ENCODE measurements at places on chromosomes 1 and 21.

DNA sequence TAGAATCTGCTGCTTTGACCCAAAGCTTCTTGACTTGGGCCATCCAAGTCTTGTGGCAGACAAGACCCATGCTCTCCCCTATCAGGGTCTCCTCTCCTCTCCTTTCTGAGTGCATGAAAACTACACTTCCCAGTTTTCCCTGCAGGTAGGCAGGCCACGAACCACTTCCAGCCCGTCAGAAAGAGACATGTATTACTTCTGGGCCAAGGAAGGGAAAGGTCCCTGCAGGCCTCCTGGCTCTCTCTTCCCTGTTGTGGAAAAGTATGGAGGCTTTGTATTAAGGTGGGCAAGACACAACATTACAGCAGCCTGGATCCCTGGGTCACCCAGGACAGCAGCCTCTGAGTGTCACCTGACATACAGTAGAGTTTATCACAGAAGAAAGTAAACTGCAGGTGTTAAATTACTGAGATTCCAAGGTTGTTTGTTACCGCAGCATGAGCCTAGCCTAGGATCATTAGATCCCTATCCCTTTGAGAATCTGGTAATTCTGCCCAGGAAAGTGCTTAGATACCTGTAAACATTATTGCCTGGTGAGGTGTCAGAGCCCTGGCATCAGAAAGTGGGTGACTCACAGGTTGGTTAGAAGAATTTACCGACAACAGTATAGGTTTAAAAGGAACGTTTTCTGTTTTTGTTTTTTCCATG lies 717.3 kb downstream of the MATN1 start:
- DNase-seq: no peak

DNA sequence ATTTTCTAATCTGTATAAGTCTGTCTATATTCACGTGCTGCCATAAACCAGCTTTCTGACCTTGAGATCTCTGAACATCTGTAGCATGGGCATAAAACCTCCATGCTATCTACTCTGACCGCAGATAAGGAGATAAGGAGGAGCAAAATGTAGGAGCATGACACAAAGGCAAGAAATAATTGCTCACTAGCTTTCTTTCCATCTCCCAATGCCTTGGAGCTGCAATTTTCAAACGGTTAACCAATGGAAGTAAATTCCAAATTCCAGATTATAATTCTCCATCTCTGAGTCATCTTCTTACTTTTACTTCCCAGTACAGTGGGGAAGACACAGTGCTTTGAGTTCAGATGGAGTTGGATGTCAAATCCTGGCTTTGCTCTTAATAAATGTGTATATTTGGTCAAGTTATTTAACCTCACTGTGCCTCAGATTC lies 41.6 kb downstream of the CD58 start:
- peak; percentile 62 for DNase-seq

- DNase-seq: no peak
Measured at GRCh38 chr1:186662752-186663151, 17.5 kb downstream of the PTGS2 start.

- DNase-seq: no peak
Measured at GRCh38 chr1:195709821-195710220, 898.4 kb downstream of the KCNT2 start.

- DNase-seq: no peak
Measured at GRCh38 chr21:15823486-15824150, 93.8 kb downstream of the USP25 start.

- DNase-seq: no peak
Measured at GRCh38 chr1:198723127-198723526, 84.3 kb downstream of the PTPRC start.

GRCh38 chr1:85692730-85693314 lies 15.4 kb downstream of the ZNHIT6 start:
- peak; percentile 42 for DNase-seq

GRCh38 chr1:68633141-68633919 lies 136.4 kb upstream of the DEPDC1 start:
- no peak for DNase-seq

- DNase-seq: no peak
Measured at GRCh38 chr1:245306628-245307410, 152.0 kb downstream of the KIF26B start.

- no peak for DNase-seq
Measured at GRCh38 chr1:206958144-206958543, 11.9 kb upstream of the PIGR start.

GRCh38 chr1:179167418-179167777 lies 62.1 kb downstream of the ABL2 start:
- DNase-seq: no peak

DNA sequence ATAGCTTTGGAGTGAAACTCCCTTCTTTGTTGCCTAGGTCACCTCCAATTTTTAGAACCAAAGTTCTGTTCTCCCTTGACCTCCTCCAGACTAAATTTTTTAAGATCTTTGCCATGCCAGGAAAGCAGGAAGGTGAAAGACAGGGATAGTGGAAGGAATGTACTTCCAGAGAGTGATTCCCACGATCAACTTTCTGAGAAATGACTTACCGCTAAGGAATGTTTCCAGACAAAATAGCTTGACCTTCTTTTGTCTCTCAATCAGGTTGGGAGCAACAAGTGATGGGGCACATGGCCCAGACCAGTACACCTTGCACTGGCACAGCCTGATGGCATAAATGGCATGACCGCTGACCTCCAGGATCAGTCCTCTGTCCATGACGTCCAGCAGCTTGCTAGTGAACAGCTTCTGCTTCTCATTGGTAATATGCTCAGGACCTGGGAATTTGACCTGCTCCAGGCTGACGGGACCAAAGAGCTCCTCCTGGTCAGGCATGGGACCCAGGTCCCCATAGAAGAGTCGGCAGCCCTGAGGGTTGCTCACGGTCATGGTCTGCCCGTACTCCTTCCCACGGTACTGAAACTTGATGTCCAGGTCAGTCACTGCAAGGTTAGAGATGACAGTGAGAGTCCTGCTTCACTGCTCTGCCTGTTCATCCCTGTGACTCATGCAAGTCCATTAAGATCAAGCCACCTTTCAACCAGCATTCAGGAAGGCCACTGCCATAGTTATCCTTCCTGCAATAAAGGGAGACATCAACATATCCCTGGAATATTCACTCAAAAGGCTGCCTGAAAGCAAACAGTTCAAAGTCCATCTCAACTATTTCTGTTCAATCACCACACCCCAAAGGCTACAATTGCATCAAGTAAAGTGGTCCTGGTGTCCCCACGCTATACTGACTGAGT lies 6.2 kb upstream of the C1orf74 start:
- no peak for DNase-seq

- no peak for DNase-seq
Measured at GRCh38 chr1:12113433-12114339, 50.6 kb downstream of the TNFRSF8 start.

GRCh38 chr1:46687093-46687659 lies 15.5 kb downstream of the TEX38 start:
- no peak for DNase-seq

GRCh38 chr1:9760824-9761223 lies 62.9 kb downstream of the CLSTN1 start:
- DNase-seq: no peak

DNA sequence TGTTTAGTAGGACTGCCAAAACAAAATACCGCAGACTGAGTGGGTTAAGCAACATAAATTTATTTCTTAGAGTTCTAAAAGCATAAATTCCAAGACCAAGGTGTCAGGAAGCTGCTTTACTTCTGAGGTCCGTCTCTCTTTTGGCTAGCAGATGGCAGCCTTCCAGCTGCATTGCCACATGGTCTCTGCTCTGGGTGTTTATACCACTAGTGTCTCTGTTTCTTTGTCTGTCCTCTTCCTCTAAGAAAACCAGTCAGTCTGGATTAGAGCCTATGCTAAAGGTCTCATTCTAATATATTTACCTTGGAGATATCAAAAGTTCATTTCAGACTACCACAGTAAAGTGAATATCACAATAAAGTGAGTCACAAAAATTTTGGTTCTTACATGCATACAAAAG lies 519.8 kb downstream of the COL11A1 start:
- DNase-seq: no peak

DNA sequence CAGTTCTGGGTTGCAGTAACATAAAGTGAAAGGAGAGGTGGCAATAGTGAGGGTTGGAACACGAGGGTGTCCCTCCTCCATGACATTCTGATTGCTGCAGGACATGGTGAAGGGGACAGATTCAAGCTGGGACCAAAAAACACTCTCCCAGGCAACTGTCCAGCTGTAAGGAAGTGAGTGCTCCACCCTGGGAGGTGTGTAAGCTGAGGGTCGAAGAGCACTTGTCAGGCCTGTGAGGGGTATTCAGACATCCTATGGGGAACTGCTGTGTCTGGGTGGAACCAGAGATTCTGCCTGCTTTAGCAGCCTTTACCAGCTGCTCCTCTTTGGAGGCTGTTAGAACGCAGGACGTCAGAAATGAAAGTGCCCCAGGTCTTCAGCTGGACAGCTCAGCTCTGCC lies 212.1 kb downstream of the TRABD2B start:
- DNase-seq: no peak

DNA sequence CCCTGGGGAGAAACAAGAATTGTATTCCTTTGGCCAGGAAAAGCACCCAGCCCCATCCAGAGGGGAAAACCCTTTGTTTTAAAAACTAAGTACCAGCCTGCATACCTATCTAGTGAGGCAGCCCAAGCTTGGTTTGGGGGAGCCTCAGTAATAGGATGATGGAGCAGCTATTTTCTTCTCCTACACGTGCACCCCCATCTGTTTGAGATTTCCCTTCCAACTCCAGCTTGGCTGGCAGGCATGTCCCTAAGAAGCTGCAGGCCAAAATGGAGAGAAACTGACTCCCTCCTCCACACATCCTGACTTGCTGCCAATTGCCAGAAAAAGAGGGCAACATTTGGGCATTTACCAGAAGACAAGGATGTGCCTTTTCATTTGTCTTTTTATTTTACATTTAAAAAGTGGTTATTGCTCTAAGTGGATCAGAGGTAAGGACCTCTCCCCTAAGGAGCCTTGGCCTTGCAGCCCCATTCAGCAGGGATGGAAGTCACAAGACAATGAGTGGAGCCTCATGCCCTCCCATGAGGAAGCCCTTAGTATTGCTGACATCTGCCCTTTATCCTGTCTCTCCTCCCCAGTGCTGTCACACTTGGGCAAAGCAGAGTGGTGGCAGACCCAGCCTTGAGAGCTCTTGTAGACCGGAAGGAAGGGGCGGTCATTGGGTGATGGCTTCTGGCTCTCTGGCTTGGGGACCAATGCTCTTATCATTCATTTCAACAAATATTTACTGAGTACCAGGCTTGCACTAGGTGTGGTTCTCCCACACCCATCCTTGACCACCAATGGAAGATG lies 8.6 kb downstream of the FNDC5 start:
- no peak for DNase-seq

- DNase-seq: no peak
Measured at GRCh38 chr1:70528590-70529333, 117.7 kb downstream of the CTH start.

- no peak for DNase-seq
Measured at GRCh38 chr1:99768524-99769245, 2.2 kb upstream of the FRRS1 start.

- no peak for DNase-seq
Measured at GRCh38 chr1:233543338-233544255, 70.3 kb upstream of the KCNK1 start.

DNA sequence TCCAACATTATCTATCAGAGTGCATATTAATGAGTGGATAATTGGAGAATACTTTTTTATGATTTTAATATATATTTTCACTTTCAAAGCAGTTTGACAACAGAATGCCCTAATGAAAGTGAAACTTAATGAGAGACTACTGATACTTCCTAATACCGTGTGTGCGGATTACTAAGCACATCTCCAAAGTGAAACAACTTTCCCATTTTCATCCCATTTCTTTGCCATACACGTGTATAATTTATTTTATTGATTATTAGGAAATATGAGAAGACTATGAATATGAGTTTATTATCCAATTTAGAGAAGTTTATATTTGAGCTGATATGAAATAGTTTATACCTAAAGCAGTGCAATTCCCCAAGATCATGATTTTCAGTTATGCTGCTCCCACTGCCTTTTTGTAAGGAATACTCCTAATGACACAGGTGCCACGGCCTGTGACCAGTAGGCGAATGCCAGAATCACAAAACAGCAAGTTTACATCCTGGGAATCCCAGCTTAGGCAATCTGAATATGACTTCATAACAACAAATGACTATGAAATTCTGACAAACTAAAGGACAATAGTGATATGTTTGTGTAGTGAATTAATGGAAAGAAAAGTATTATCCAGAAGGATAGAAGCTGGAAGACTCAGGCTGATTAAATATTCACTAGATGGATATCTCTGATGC lies 202.9 kb downstream of the NCAM2 start:
- no peak for DNase-seq

GRCh38 chr1:234913278-234913649 lies 215.4 kb downstream of the TOMM20 start:
- DNase-seq: no peak

GRCh38 chr1:202806845-202807450 lies 1.3 kb downstream of the KDM5B start:
- no peak for DNase-seq

DNA sequence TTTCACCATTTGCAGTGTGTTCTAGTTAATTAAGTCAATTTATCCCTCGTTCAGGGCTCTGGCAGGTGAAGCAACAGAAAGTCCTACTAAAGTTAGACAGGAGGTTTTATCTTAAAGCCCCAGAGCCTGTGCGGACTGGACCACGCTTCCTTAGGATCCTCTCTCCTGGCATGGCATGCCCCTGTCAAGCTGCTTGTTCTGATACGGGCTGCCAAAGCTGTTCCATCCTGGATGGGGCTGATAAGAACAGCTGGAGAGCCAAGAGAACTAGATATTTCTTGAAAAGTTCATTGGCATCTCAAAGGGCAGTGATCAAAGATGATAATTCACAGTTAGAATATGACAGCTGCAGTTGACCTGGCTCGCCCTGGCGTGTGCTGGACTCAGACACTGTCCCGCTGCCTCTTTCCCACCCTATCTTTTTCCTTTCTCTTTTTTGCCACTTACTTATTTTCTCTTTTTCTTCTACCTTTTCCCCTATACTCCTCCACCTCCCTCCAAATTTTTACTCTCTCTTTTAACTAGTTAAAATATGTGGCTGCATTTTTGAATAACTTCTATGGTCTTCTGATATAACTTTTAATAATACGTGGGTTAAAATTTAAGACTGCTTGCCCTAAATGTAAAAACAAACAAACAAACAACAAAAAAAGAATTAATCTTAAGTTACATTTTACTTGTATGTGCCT lies 96.7 kb downstream of the ABCA4 start:
- no peak for DNase-seq

GRCh38 chr1:112341986-112342385 lies 54.0 kb upstream of the CTTNBP2NL start:
- DNase-seq: no peak

GRCh38 chr1:188343914-188344313 lies 1515.2 kb downstream of the PLA2G4A start:
- DNase-seq: no peak

Measured in HS-27A (cell line).